ENCODE measurements at places on chromosomes 6 and 20. TPM values are rescaled to one million over a fixed set of nuclear protein-coding genes. Genes with fewer than 3 reads are reported as not detected.
A peak's percentile ranks its signal among the peaks of the same experiment; 100 is the strongest.

DNA sequence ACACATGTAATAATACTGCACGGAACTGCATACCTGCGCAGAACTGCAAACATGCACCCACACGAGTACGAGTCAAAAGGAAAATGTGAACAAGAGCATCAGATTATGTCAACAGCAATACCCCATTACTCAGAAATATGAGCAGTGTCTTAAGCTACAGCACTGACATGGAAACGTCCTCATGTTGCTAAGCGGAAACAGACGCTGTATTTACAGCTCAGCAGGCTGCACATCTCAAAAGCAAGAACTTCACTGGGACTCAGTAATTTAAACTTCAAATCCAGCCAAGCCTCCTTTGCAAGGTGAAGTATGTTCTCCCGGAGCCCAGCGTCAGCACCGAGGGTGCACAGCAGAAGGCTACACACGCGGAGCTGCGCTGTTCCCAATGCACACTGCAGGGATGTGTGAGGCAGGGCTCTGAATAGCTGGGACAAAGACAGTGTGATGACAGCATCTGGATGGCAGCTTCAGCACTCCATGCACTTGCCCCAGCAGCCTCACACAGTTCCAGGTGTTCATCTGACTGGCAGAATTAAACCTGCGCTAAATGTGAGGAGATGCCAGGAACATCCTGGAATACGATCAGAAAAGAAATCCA is 202.8 kb downstream of the WDR27 start:
- DNase-seq, result no peak

GTSF1L gene
- not detected for total RNA-seq

- DNase-seq, result no peak
These were observed 684.6 kb downstream of the RFPL4B start for GRCh38 chr6:113031591-113032238.

DNA sequence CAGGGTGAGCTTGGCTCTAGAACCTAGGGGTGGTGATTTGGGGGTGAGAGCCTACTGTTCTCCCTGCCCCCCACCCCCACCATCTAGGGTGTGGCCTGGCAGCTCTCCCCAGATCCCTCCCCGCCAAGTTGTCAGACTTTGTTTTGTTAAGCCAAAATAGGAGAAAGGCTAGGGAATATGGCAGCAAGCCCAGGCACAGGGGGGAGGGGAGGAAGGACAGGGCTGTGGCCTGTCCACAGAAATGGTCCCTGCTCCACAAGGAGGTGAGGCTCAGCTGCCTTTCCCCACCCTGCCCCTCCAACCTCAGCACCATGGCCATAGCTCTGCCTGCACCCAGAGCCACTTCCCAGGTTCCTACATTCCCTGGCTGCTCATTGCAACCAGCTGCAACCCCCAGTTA is 17.2 kb downstream of the SCUBE3 start:
- DNase-seq, result no peak

DNA sequence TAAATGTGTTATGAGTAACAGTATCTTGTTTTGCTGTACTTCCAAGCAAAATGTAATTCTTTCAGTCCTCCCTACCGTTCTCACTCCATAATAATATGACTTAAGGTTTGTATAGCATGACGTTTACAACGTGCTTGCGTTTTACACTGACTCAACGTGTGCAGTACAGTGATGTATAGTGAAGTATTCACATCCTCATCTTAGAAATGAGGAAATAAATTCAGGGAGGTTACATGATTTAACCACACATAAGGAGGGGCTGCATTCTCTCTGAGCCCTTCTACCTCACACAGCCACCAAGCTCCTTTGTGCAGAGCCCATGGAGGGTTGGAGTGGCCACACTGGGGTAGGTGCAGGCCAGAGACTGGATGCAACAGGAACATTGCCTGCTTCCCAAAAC is 164.5 kb downstream of the MTHFD1L start:
- no peak for DNase-seq

DSN1 gene
- 13.8 TPM for total RNA-seq

LRFN2 gene
- total RNA-seq, result not detected

DNA sequence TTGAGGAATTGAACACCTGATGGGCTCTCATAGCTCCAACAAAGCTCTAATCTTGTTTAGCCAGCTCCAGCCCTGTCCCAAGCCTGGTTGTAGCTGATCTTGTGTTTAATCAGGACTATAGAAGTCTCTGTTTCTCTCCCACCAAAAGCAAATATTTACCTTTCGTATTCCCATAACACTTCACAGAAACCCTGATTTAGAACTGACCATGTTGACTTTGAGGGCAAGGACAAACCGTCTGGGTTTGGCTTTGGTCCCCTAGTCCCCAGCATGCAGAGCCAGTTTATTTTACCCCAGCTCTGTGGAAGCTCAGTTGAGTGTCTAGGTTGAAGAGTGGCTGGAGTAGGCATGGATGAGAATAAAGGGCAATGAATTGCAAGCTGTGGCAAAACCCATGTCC is 18.0 kb upstream of the SIM1 start:
- DNase-seq, result no peak

DNA sequence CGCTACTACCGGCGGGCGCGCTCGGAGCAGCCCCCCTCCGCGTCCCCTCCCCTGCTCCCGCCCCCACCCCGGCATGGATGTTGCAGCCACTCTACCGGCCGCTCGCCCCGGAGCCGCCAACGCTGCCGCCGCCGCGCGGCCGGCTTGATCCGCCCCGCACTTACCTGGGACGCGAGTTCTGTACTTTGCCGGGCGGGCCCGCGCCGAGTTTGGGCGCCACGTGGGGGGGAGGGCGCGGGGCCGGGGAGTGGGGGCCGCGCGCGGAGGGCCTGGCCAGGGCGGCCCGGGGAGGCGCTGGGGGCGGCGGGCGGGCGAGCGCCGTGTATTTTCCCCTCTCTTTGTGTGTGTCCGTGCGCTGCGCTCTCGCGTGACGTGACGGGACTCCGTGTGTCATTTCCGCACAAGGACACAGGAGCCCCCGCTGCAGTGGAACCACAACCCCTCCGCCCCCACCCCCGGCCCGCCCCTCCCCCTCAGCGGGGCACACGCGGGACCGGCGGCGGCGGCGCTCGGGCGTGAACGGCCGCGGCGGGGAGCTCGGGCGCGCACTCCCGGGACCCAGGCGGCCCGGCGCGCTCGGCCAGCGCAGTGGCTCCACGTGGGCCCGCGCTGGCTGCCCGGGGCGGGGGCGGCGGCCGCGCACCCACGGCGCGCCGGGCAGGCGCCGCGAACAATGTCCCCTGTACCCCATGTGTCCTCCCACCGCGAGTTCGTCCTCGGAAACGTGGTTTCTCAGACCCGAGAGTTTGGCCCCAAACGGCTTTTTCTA is at the start of gene BEND3:
BEND3 (minus strand) TSS at position 590 of the 769 bp plus-strand sequence. CDS start 16,230 bp downstream, outside the sequence.
- DNase-seq, result no peak

DNA sequence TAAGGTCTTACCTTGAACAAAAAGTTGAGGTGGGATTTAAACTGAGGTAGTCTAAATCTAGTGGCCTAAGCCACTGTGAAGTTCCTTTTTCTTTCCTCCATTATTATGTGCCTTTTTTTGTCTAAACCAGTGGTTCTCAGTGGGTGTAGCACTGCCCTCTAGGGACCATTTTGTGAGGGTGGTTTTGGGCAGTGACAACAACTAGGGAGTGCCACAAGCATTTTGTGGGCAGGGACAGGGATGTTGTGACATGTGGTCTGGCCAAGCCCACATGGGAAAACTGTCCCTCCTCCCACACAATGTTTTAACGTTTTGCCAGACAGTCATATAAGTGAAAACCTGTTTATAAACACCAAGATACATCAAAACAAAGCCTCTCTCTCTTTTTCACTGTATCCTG is 899.4 kb upstream of the FLRT3 start:
- no peak for DNase-seq

- no peak for DNase-seq
These were observed 39.4 kb upstream of the RFPL4B start for GRCh38 chr6:112307707-112308106.

GRCh38 chr6:63521475-63522210 is 50.6 kb upstream of the LOC128125822 start:
- no peak for DNase-seq

ACTR5 gene
- 4.1 TPM for total RNA-seq

DNA sequence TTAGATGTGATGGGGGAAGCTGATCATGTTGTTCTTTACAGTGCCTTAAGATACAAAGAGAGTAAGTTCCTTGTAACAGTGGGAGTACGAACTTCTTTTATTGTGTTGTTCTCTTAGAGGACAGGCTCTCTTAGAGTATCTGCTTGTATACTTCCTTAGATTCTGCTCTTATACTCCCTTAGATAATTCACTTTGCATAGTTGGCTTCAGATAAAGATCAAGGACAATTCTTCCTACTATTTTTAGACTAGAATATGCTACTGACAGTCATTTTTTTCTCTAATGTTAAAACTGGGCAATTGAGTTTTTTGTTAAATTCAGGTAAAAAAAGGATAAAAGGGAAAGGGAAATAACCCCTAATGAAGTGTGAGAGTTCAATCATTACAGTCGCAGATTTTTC is 138.7 kb downstream of the MYB start:
- peak; percentile 11 for DNase-seq

MAP7 gene
- 0.53 TPM for total RNA-seq

DNA sequence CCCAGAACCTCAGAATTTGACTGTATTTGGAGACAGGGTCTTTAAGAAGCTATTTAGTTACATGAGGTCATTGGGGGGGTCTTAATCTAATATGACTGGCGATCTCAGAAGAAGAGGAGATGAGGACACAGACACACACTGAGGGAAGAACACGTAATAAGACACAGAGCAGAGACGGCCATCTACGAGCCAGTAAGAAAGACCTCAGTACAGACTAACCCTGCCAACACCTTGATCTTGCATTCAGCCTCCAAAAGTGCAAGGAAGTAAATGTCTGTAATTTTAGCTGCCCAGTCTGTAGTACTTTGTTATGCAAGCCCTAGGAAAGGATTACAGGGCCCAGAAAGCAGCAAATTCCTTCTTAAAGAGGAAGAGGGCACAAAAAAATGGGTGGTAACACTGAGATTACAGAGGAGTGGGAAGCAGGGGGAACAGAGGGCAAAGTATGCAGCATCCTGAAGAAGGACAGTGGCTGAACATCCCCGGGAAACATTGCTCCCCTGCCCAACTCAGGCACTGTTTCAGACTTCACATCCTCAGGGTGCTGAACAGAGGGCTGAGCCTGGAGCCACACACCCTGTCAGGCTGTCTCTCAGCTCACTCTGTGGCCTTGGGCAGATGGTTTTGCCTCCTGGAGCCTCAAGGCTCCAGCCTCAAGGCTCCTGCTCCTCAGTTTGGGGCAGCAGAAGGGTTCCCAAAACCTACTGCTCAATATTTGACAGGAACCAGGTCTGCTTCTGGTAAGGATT is 27.9 kb upstream of the SIRPG start:
- DNase-seq, result no peak

FAM209B gene
- not detected for total RNA-seq

C6orf58 gene
- total RNA-seq, result not detected

PAK5 gene
- total RNA-seq, result not detected

Data from HFFc6 (cell line).